ENCODE measurements at places on chromosomes 16 and 17.
A peak's percentile ranks its signal among the peaks of the same experiment; 100 is the strongest.

DNA sequence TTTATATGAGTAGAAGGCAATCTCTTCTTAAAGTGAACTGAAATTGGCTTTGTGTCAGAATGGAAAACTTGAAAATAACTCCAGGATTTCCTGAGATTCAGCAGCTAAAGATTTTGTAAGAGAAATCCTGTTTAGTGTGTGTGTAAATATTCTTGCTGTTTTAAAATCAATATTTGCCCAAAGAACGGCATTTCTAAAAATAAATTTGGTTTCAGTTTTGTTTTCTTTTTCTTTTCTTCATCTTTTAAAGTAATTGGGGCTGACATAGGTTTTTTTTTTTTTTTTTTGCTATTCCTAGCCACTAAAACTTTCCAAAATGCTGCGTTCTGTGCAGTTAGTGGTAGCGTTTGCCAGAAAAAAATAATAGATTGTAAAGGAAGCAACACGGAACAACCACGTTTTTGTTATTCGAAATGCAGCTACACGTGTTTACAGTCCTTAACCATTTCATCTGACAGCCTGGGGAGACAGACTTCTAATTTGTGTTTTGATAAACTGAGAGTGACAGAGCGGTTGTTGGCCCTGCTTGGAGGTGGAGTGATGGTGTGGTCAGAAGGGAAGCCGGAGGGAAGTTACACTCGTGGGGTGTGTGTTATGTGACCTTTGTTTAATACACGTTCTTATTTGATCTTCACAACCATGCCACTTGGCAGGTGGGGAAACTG is 21.6 kb upstream of the SMPD3 start:
- no peak for DNase-seq

DNA sequence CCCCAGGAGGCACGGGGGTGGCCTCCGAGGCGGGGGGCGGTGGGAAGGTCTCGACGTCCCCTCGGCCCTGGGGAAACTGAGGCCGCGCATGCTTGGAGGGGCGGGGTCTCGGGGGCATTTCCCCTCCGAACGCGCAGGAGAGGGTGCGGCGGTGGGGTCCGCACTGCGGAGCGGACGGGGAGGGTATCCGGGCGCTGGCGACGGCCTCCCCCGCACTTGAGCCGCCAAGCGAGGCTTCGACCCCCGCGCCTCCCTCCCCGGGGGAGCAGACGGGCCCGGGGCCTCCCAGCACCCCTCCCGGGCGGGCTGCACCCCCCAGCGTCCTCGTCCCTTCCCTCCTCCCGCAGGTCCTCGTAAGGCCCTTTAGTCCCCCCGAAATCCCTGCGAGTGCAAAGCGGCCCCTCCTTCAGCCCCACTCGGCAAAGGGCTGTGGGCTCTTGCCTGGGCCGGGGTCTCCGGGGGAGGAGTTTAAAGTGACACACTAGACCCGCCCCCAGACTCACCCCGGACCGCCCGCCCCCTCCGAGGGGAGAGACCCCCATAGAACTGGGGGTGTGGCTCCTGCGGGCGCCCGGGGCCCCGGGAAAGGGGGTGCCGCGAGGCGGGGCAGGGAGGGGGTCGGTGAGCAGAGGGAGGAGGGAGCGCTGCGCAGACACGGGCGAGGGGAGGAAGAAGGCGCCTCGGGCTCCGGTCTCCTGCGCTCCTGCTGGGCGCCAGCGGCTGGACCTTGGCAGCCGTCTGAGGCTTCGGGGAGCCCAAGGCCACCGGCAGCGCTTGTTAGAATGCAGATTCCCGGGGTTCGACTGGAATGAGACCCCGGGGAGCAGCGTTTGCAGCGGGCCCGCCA is 632 bp downstream of the BAIAP3 start:
- DNase-seq = no peak

- DNase-seq = no peak
Measured at GRCh38 chr16:84086341-84086740, 30.4 kb downstream of the MBTPS1 start.

DNA sequence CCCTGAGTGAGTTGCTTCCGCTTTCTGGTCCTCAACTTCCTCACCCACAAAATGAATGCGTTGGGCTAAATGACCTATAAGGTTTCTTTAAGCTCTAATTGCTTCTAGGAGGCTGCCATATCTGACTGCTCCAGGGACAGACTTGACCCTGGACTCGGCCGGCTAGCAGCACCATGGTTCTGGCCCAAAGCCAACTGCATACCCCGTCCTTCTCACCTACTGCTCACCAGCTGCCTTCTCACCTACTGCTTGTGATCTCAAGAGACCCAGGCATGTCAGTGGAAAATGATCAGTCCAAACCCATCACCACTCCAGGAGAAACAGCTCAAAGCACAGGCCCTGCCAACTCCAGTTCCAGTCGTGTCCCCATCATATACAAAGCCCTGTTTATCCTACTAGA is 124.3 kb upstream of the IRX5 start:
- peak; percentile 10 for DNase-seq

DNA sequence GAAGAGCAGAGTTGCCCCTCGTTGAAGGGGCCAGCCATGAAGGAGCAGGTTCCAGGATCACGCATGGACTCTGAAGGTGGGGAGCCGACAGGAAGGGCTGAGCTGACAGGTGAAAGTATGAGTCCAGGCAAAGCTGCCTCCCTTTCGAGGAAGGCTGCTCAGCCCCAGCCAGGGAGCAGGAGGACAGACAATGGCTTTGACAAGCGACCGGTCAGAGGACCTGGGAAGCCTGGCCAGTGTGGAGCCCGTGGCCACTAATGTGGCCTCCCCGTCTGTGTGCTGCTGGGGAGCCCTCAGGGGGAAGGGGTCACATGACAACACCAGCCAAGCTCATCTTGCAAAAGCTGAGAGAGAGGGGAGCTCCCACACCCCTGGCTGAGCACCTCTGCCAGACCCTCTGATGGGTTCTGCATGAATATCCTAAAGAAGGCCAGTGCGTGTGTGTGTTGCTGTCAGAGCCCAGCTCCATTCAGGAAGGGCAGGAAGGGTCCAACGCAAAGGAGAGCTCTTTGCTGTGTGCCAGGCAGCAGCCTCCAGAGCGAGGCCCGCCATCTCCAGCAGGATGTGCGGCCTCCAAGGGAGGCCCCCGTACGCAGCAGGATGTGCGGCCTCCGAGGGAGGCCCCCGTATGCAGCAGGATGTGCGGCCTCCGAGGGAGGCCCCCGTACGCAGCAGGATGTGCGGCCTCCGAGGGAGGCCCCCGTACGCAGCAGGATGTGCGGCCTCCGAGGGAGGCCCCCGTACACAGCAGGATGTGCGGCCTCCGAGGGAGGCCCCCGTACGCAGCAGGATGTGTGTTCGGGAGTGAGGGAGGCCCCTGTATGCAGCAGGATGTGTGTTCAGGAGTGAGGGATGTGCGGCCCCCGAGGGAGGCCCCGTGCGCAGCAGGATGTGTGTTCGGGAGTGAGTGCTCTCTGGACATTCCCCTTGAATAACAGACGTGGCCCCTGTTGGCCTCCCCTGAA is 102.1 kb upstream of the CHMP6 start:
- no peak for DNase-seq

DNA sequence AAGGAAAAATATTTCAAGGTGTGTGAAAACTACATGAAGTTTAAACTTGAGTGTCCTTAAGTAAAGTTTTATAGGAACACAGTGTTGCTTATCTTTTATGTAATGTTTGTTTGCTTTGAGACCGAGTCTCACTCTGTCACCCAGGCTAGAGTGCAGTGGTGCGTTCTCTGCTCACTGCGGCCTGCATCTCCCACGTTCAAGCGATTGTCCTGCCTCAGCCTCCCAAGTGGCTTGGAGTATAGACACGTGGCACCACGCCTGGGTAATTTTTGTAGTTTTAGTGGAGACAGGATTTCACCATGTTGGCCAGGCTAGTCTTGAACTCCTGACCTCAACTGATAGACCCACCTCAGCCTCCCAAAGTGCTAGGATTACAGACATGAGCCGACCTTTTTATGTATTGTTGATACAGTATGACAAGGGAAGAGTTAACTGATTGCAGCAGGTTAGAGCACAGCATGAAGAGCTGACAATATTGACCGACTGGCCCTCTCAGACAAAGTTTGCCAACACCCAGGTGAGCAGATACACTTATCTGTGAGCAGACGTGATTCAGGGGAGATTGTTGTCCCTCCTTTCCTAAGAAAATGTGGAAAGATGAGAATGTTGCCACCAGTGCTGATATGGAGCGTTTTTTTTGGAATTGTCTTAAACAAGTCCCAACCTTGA is 373.7 kb downstream of the WWOX start:
- no peak for DNase-seq

DNA sequence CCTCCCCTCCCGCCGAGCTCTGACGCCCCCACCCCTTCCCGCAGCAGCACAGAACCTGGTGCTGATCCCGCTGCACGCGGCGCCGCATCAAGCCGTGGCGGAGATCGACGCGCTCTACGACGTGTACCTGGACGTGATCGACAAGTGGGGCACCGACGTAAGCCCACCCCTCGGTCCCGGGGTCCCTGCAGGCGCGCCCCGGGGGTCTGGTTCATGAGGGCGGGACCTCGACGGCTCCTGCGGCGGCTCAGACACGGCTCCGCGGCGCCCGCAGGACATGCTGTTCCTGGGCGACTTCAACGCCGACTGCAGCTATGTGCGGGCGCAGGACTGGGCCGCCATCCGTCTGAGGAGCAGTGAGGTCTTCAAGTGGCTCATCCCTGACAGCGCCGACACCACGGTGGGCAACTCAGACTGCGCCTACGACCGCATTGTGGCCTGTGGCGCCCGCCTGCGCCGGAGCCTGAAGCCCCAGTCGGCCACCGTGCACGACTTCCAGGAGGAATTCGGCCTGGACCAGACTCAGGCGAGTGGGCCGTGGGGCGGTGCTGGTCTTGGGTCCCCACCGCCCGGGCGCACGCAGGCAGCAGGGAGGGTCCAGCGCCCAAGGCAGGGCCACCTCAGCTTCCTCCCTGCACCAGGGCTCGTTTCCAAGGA is 1.4 kb downstream of the DNASE1L2 start:
- no peak for DNase-seq

All from DMS79 treated with DMSO at 0.1 percent for 48 hours (cell line).